ENCODE measurements at places on chromosomes 2 and 18.

DNA sequence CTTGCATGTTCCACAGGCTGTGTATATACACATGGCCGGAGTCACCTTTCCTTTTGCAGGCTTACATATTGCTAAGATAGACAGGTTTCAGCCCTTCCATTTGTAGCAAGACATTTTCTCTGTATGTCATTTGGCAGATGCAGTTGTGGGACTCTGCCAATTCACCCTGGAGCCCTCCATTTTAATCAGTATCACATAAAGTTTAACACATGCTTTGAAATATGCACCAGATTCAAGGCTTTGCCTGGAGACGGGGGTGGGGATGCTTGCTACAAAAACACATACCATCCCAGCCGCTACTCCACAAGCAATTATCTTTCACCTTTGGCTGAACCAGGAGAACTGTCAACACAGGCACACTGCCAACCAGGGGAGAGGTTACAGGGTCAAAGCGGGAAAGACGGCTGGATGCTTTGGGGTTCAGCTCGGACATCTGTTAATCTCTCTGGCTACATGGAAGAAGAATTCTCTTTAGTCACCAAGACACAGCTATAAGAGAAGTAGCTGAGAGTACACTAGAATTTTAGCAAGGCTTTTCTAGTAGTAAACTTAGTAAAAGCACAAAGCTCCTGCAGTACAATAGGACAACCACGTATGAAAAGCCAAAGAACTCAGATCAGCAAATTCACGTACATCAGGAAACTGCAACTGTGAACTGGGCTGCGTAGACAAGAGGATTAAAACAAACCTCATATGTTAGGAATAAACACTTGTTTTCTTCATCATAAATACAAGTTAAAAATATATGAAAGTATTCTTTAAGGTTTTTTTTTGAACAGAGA is 130.9 kb downstream of the EXOC6B start:
- peak; percentile 85 for DNase-seq

DNA sequence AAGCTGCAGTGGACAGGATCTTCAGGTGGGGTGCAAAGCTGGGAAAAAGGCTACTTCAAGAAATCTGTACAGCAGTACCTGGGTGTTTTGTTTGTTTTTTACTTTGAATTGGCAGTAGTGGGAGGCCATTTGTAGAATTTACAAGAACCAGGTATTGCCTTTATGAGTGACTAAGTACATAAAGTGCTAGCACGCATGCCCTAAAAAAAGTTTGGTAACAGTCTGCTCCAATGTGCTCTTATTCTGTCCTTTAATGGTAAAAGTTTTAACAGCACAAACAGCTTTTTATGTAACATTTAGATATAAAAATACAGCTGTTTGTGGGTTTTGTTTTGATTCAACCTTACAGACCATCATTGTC is 17.2 kb downstream of the REV1 start:
- DNase-seq = no peak

GRCh38 chr2:236172255-236173035 is 4.3 kb upstream of the GBX2 start:
- no peak for DNase-seq

DNA sequence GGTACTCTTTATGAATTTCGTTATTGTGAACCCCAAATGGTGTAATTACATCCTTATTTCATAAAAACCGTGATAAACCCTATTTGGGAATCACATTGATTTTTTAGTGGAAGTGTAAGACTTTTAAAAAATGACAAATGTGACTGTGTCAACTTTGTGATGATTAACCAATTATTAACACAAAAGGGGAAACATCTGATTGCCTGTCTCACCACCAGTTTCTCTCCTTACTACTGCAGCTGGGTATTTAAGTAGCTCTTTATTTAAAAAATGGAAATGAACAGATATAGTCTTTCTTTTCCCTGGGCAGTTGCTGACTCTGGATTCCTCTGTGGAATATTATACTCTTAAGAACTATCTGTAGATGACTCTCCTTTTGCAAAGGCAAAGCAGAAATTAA is 11.6 kb upstream of the RPE start:
- no peak for DNase-seq

- DNase-seq = no peak
Measured at GRCh38 chr2:109711230-109712122, 82.6 kb upstream of the RGPD5 start.

- no peak for DNase-seq
Measured at GRCh38 chr2:72141881-72142451, 5.7 kb downstream of the CYP26B1 start.

GRCh38 chr2:100018341-100019193 is 123.8 kb downstream of the AFF3 start:
- no peak for DNase-seq

- DNase-seq = no peak
Measured at GRCh38 chr2:171139860-171140259, 20.8 kb downstream of the TLK1 start.

DNA sequence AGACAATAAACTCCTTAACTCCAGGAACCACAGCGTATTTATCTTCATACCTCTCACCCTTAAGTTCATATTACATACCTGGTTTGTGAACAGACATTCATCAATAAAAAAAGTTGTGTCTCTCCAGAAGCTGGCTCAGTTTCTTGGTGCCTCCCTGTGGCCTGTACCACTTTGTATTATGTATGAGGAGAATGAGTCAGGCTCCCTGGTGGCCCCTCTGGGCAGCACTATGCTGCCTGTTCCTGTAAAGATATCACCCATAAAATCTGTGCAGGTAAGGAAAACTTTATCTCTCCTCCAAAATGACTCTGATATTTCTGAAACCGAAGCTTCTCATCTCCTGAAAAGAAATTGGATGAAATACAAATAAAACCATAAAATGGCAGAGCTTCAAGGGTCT is 198.4 kb upstream of the NT5C1B start:
- no peak for DNase-seq

GRCh38 chr2:159202568-159203071 is 83.9 kb downstream of the WDSUB1 start:
- peak; percentile 52 for DNase-seq

DNA sequence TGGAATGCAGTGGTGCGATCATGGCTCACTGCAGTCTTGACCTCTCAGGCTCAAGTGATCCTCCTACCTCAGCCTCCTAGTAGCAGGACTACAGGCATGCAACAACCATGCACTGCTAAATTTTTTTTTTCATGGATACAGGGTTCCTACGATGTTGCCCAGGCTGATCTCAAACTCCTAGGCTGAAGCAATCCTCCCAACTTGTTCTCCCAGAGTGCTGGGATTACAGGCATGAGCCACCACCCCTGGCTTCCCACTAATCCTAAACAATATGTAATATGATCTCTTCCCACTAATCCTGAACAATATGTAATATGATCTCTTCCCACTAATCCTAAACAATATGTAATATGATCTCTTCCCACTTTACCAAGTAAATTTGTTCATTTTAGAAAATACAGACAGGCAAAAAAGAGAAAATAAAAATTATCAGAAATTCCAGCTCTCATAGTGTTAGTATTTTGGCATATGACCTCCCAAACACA is 33.7 kb upstream of the C18orf32 start:
- no peak for DNase-seq

GRCh38 chr18:22604986-22605421 is 187.3 kb upstream of the CTAGE1 start:
- DNase-seq = no peak

DNA sequence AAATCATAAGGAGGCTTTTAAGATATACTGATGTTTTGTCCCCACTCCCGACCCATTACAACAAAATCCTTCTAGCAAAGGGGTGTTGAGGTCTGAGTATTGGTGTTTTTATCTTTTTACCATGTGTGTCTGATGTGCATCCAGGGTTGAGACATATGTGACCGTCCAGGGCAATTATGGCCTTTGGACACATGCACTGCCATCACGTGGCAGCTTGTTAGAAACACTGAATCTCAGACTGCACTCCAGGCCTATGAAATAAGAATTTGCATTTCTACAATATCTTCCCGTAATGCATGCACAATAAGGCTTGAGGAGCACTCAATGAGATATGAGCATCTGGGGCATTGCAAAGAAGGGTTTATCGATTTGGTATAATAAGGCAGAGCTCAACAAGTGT is 235.1 kb upstream of the ZNF804A start:
- DNase-seq = no peak

GRCh38 chr2:151991010-151991409 is 107.8 kb downstream of the CACNB4 start:
- DNase-seq = no peak

- DNase-seq = no peak
Measured at GRCh38 chr2:86621280-86621943, 2.3 kb downstream of the RNF103 start.

GRCh38 chr18:80170395-80171053 is 61.5 kb downstream of the ADNP2 start:
- no peak for DNase-seq

DNA sequence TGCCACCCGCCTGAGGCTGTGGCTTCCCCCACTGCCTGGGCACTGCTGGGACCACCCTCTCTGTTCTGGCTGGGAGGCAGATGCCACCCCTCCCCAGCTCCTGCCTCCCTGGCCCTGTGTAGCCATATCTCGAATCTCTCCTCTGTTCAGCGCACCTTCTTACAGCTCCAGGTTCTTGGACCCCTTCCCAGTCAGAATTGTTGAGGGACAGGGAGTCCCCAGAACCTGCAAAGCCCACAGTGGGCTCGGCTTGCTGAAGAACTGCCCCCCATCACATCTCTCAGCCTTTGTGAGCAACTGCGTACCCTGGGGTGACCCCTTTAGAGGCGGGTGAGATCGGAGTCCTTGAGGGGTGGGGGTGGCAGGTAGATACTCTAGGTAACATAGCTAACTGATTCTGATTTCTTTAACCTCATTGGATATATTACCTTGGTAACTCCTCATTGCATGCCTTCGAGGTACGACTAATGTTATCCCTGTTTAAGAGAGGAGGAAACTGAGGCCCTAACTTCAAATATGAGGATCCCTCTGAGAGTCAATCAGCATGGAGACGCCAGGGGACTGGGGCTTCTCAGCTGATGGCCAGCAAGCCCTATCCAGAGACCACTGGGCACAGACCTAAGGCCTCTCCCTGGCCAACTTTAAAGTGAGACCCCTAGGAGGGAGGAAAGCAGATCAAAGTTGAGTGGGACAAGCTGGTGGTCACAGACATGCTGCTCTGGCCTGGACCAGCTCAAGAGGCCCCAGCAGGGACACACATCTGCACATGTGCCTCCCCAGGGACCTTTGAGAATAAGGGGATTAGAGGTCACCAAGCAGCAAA is 101.3 kb downstream of the CAPN13 start:
- no peak for DNase-seq

GRCh38 chr2:208880171-208880570 is 473.6 kb downstream of the PTH2R start:
- DNase-seq = no peak

- no peak for DNase-seq
Measured at GRCh38 chr2:189937691-189938090, 124.8 kb downstream of the MSTN start.

DNA sequence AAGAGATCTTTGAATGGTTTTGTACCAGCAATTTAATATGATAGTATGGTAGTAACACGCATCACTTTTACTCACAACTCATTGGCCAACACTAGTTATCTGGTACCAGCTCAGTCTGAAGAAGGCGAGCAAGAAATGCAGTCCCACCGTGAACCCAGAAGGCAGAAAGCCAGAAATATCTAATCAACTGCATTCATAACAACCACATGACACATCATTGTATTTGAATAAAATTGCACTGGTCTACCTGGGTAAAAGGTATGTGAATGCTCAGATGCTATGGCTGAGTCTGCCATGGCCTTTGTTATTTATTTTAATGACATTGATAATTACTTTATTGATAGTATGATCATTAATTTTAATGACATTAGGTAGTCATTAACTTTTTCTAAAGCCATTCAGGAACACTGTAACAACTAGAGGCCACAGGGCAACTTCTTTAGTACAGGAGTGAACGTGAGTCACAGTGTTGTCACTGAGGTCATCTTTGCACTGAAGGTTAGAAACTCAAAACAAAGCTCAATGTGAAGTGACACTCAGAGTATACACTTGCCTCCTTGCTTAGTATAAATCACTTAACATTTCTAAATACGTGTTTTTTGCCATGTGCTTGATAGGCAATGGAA is 475.6 kb upstream of the TNP1 start:
- no peak for DNase-seq

GRCh38 chr2:84323890-84324289 is 135.2 kb downstream of the SUCLG1 start:
- DNase-seq = no peak

DNA sequence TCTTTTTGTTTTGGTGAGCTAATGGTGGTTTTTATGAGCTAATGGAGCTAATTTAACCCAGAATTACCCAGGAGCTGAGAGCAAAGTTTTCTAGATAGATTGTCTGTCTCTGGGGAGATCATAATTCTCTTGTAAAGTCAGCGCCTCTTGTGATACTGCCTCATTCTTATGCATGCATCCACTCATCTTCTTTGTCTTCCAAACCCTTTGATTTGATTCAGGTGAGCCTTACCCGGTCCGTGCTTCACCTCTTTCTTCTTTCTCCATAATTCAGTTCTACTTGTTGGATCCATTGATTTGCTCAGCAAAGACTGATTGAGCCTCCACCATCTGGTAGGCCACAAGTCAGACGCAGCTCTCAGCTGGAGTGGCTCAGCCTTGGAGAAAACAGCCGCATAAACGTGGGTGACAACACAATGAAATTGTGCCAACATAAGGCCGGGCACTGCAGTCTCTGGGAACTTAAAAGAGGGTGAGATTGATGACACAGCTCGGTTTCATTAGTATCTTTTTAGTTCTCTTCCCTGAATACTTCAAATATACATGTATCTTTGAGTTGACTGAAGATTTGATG is 158.5 kb upstream of the SH3BP4 start:
- DNase-seq = no peak

GRCh38 chr2:23629772-23630480 is 244.9 kb downstream of the KLHL29 start:
- DNase-seq = no peak

DNA sequence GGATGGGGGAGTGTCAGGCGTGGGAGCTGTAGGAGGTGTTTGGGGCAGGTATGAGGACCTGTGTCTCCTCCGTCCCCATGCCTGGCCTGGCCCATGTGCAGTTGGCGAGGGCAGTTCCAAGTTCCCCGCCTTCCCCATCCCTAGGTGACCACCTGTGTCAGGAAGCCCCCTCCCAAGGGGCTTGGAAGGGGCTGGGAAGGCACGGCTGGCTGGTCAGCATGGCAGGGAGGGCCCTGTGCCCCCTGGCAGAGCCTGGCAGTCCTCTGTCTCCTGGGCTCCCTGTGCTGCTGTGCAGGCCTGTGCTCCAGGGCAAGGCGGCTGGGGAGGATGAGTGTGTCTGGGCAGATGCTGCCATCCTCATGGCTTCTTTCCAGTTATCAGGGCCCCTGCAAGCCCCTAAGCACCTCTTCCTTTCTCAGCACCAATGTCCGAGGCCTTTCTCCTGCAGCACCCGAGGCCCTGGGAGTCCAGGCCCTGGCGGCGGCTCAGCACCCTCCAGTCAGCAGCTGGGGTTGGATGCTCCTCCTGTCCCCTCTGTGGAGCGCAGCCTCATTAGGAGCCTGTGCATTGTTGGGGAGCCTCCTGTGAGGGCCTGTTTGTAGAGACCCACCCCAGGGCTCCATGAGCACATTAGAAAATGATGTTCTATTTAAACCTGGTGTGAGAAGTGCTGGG is 101.7 kb downstream of the FAM210A start:
- no peak for DNase-seq
